H4 (cell line): ENCODE measurements at places on chromosomes 2 and 18.

DNA sequence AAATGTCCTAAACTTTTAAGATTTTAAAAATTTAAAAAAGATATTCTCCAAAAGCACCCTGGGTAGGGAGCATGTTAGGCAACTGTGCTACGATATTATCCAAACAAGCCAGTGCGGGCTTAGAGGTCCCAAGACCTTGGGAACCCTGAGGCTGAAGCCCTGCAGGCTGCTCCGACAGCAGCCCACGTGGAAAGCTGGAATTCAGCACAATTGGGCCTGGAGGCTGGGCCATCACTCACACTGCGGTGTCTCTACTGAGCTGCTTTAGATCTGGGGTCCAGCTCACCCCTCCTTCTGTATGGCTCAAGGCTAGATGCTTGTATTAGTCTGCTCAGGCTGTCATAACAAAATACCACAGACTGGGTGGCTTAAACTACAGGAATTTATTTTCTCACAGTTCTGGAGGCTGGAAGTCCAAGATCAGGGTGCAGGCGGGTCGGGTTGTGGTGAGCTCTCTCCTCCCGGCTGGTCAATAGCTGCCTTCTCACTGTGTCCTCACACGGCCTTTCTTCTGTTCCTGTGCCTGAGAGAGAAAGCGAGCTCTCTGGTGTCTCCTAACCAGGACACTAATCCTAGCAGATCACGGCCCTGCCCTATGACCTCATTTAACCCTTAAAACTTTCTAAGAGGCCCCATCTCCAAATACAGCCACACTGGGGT lies 42.5 kb downstream of the DPYSL5 start:
- no peak for DNase-seq

DNA sequence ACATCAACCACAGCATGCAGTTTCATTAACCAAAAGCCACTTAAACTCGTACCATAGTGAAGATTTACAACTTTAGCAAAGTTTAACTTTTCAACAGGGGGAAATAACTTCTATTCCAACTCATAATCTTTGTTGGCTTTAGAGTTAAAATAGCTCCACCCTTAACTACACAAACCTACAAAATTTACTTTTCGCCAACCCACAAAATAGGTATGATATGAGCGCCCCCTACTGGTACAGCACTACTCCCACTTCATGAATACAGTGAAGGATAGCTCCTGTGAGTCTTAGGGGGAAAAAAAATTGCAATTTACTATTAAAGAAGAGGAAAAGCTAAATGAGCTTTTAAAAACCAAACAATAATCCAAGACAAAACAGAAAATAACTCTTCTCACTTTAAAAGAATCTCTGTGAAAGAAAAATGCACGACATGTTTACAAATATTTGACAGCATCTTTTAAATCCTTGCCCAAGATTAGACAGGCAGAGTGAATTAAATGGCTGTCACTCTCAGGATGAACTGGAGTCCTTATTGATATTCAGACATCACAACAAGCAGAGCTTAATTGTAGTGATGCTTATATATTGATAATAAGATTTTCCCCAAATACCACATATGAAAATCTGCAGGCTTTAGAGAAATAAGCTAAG lies 32.2 kb downstream of the TMEFF2 start:
- DNase-seq, result peak; percentile 52

GRCh38 chr18:10119991-10120390 lies 206.2 kb downstream of the VAPA start:
- DNase-seq, result no peak

DNA sequence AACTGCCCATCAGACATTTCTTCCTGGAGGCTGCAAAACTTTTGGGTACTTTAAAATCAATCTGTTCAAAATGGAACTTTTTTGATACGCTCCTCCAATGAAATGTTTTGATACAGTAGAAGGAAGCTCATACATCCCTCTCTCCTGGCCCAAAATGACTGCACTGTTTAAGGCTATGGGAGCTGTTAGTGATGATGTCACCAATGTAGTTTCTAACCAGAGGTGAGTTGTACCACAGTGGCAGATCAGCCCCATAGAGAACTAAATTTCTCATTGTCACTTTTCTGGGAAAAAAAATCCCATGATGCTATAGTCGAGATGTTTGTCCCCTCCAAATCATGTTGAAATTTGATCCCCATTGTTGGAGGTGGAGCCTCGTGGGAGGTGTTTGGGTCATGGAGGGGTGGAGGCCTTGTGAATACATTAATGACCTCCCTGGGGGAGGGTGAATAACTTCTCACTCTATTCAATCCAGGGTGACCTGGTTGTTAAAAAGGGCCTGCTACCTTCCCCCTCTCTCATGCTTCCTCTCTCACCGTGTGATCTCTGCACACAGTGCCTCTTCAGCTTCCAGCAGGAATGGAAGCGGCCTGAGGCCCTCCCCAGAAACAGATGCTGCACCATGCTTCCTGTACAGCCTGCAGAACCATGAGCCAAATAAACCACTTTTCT lies 117.4 kb upstream of the NPAS2 start:
- DNase-seq, result no peak

DNA sequence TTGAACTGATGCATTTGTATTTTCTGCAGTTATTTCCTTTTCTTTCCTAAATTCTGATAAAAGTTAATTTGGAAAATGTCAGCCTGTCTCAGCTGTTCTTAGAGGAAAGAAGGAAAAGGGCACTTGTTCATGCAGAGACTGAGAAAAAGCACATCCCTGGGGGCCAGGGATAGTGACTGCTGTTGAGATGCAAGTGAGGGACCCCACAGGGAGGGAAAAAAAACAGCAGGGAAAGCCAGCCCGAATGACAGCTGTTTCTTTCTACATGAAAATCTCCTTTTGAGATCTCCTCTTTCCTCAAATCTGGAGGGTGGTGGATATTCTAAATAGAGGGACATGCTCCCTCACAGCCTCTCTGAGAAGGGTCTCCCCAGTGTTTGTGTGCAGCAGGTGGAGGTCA lies 14.0 kb upstream of the MTA3 start:
- no peak for DNase-seq
